ENCODE measurements at places on chromosomes 11 and 22. TPM values are rescaled to one million over a fixed set of nuclear protein-coding genes. Genes with fewer than 3 reads are reported as not detected.

GLB1L3 gene
- not detected for total RNA-seq

TIRAP gene
- total RNA-seq = 25.1 TPM

CLCF1 gene
- total RNA-seq = 5.8 TPM

ZNF280B gene
- total RNA-seq = 3.9 TPM

MYO7A gene
- total RNA-seq = 8.9 TPM

OTOG gene
- 2.5 TPM for total RNA-seq

GPR83 gene
- 2.8 TPM for total RNA-seq

C1QTNF4 gene
- 0.75 TPM for total RNA-seq

ARHGAP8 gene
- total RNA-seq = 90.5 TPM

LGR4 gene
- 34.7 TPM for total RNA-seq

WNT11 gene
- 22.6 TPM for total RNA-seq

PPARA gene
- 13.4 TPM for total RNA-seq

YPEL4 gene
- 0.32 TPM for total RNA-seq

ANO9 gene
- total RNA-seq = 92.6 TPM

ALX4 gene
- not detected for total RNA-seq

MS4A15 gene
- not detected for total RNA-seq

OR56B4 gene
- not detected for total RNA-seq

HTATIP2 gene
- total RNA-seq = 87.9 TPM

TRIM49B gene
- not detected for total RNA-seq

LRRC32 gene
- 0.84 TPM for total RNA-seq

TMPRSS5 gene
- 2.4 TPM for total RNA-seq

PVALB gene
- total RNA-seq = not detected

EFCAB6 gene
- not detected for total RNA-seq

CASP1 gene
- total RNA-seq = 0.86 TPM

BAD gene
- 51.6 TPM for total RNA-seq

CHST1 gene
- not detected for total RNA-seq

LIMK2 gene
- total RNA-seq = 34.8 TPM

ARHGAP20 gene
- total RNA-seq = not detected

SERPING1 gene
- 3.2 TPM for total RNA-seq

GAB2 gene
- 58.6 TPM for total RNA-seq

Measured in Caco-2 (cell line).